Hepatic stellate cell (primary cell): ENCODE measurements at places on chromosomes 3 and 15.
A peak's percentile ranks its signal among the peaks of the same experiment; 100 is the strongest.

GRCh38 chr3:64353226-64353625 is 128.0 kb upstream of the PRICKLE2 start:
- no peak for DNase-seq

GRCh38 chr15:83516935-83517334 is 69.8 kb downstream of the SH3GL3 start:
- DNase-seq = peak; percentile 5

DNA sequence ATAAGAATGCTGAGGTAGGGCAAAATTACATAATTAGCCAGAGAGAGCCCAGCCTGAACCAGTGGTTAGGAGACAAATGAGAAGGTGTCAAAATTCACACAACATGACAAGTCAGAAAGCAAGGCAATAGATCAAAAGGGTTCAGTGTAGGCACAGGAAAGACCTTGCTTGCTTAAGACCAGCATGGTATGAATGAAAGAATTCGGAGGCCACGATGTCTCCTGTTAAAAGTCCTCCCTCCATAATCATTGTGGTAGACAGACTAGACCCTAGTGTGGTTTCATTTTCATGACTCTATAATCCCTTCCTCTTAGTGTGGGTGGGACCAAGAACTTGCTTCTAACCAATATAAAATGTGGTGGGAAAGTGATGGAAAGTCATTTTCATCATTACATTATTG is 98.7 kb upstream of the ANKRD28 start:
- no peak for DNase-seq

DNA sequence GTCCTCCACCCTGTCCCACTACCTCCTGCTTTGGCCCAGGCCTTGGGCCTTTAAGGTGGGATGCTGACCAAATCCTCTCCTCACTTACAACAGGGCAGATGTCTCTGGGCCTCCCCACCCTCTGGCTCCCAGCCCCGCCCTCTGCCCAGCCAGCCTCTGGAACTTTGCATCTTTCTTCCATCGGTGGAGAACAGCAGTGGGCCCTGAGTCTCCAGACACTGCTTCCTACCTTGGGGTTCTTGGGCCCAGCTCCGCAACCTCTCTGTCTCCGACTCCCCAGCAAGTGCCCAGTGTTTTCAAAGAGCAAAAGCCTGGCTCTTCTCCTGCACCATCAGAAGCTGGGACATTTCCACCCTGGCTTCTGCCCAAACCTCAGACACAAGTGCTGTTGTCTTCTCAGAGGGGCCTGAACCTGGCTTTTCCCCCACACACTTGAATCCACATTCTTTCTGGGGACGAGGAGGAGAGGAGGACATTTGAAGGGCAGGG is 33.1 kb downstream of the MRAS start:
- no peak for DNase-seq

DNA sequence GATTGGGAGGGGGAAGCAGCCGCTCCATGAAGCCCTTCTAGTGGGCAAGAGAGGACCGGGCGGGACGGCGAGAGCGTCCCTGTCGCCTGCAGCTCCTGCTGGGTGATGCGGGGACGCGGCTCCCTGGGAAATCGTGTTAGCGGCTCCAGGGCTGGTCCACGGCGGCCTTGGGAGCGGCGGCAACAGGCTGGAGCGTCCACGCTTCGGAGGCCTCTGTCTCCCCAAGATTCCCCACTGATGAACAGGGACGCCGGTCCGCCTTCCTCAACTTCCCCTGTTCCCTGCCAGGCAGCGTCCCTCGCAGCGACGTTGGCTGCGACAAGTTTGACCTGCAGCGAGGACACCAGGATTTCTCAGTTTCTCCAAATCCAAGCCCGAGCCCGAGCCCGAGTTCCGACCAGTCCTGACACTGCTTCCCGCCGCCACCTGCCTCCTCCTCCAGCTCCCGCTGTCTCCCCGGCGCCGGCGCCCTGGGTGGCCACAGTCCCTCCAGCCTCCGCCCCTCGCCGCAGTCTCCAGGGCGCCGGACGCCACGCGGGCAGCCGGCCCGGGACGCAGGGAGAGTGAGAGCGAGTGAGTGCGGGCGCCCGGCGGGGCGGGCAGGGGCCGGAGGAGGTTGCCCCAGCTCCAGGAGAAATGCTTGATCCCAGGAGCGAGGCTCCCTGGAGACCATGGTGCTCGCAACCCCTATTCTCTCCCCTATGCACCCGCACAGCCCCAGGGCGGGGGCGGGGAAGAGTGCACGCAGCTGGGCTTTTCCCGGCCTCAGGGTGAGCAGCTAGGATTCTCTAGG is 78.1 kb upstream of the RNF7 start:
- DNase-seq = peak; percentile 66
